ENCODE measurements at places on chromosomes 16 and 17.
A peak's percentile ranks its signal among the peaks of the same experiment; 100 is the strongest.

GRCh38 chr17:77285594-77286390 lies 145.0 kb downstream of the SEC14L1 start:
- DNase-seq, result no peak

GRCh38 chr17:2954898-2955445 lies 108.4 kb downstream of the OR1D5 start:
- DNase-seq, result no peak

- no peak for DNase-seq
Measured at GRCh38 chr16:66006485-66006884, 360.0 kb upstream of the CDH5 start.

GRCh38 chr17:70961341-70961740 lies 792.0 kb downstream of the KCNJ2 start:
- no peak for DNase-seq

- DNase-seq, result peak; percentile 56
Measured at GRCh38 chr17:57338257-57338914, 82.1 kb downstream of the MSI2 start.

- DNase-seq, result no peak
Measured at GRCh38 chr17:20961586-20961985, 81.2 kb downstream of the USP22 start.

GRCh38 chr17:77593081-77593480 lies 365.4 kb upstream of the TNRC6C start:
- DNase-seq, result no peak

DNA sequence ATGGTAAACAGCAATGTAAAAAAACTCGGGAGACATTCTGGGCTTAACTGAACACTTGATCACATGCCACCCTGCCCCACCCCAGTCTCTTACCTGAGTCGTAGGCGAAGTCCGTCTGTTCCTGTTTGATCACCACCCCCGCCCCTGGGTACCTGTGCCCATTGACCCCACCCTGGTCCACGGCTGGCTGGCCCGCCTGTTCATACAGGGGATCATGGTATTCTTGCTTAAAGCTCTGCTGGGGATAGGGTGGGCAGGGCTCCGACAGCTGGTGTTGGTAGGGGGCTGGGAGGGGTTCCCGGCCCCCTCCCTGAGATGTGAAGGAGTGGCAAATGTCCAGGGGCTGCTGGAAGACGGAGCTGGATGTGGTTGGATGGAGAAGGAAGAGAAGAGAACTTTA lies 13.6 kb downstream of the ETV4 start:
- DNase-seq, result no peak

GRCh38 chr16:51880776-51881175 lies 666.2 kb downstream of the TOX3 start:
- no peak for DNase-seq

- DNase-seq, result no peak
Measured at GRCh38 chr16:54657058-54657708, 273.5 kb upstream of the IRX5 start.

DNA sequence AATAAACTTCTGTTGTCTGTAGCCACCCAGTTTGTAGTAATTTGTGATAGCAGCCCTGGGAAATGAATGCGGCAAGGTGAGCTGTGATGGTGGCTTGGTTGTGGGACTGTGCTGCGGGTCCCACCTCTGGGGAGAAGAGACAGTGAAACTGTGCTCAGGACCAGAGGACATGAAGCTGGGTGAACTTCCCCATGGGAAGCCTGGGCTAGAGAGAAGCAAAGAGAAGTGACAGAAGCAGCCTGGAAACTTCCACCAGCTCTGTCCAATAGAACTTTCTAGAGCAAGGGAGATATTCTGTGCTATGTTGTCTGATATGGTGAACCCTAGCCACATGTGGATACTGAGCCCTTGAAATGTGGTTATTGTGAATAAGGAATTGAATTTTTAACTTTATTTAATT lies 51.5 kb upstream of the EMP2 start:
- no peak for DNase-seq

- no peak for DNase-seq
Measured at GRCh38 chr17:32523827-32524552, 37.2 kb downstream of the CDK5R1 start.

DNA sequence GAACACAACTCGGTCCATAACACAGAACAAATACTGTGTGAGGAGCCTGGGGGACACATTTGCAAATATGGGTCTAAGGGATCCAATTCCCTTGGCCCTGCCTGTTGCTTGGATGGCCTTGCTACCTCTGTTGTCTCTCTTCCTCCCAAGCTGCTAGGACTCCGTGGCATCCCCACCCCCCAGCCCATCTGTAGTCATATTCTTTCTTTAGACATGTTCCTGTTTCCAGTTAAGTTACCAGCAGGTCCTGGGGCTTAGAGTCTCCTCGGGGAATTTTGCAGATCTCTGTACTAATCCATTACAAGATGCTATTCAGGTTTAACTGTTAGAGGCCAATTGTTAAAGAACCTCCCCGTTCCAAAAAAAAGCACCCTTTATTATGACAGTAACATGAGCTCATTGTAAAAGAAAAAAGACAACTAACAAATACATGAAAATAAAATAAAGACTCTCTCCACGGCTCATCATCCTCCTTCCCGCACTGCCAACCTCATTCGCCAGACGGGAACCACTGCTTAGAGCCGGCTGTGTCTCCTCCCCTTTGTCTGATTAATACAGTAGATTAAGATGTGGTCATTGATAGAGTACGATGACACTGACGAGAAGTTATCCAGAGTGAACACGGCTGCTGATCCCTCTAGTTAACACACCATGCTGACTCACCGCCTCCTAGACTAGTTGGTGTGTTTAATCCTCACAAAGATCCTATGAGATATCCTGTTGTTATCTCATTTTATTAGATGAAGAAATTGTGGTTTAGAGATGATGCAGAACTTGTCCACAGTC lies 22.2 kb downstream of the HS3ST4 start:
- DNase-seq, result no peak

DNA sequence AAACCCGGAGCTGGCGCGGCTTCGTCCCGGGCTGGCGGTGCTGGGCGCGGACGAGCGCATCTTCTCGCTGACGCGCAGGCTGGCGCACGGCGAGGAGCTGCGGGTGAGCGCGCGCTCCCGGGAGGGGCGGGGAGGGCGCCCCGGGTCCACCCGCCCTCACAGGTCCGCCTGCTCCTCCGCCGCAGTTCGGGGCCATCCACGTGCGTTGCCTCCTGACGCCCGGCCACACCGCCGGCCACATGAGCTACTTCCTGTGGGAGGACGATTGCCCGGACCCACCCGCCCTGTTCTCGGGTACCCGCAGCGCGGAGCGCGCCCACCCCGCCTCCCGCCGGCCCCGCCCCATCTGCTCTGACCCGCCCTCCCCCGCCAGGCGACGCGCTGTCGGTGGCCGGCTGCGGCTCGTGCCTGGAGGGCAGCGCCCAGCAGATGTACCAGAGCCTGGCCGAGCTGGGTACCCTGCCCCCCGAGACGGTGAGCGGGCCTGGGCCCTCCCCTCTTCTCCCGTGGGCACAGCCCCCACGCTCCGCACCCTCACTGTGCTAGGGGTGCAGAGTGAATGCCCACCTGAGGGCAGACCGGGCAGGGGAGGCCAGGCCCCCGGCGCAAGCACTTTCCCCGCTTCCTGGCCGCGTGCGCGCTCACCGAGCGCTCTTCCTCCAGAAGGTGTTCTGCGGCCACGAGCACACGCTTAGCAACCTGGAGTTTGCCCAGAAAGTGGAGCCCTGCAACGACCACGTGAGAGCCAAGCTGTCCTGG lies 1.4 kb downstream of the HAGHL start:
- DNase-seq, result peak; percentile 84

DNA sequence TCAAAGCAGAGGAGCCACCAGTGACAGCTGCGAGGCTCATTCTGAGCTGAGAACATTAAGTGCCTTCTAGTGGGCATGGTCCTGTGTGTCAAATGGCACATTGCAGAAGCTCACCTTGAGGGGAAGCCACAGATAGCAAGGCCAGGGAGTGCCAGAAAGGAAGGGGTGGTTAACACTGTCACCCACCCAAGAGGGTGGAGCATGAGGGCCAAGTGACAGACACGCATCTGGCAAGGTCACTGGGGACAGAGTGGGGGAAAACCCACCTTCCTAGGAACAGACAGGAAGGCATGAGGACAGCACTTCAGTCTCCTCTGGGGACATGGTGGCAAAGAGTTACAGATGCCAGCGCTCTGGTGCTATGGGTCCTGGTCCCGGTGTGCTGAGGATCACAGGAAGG lies 22.1 kb downstream of the NUBP1 start:
- DNase-seq, result no peak

DNA sequence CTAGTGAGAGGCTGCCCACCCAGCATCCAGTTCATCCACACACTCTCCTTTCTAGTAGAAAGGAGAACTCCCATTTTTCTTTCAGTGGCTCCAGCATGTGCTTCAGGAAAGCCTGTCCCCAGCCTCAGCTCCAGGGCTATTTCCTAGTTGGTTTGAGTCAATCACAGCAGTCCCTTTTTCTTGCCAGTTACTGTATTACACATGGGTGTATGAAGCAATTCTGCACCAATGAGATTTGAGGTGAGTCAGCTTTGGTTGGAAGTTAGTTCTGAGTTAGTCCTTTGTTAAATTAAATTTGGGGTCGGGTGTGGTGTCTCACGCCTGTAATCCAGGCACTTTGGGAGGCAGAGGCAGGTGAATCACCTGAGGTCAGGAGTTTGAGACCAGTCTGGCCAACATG lies 24.8 kb downstream of the RAD51D start:
- no peak for DNase-seq

DNA sequence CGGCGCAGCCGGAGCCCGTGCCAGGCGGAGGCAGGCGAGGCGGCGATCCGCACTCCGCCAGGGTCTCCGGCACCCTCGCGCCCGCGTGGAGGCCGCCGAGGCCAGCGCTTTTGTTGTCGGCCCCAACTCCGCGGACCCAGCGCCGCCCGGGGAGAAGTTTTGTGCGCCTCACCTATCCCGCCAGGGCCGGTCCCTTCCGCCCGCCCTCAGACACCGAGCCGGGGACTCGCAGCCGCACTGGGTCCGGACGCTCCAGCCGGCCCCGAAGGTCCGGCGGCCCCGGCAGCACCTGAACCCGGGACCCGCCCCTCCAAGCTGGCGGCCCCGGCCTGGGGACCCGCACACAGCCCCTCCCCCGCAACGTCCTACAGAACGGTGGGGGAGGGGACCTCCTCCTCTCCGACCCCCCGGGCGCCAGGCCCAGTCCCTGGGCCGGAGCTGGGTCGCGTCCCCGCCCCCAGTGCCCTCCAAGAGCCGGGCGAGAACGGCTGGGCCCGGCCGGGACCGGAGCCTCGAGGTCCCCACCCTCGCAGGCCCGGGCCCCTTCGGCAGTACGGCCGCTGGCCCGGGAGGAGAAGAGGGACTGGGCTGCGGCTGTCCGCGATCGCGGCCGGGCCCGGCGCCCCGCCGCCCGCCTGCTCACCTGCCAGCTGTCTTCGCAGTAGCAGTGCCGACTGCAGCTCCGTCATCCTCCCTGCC lies 698 bp downstream of the UBE2G1 start:
- peak; percentile 61 for DNase-seq

DNA sequence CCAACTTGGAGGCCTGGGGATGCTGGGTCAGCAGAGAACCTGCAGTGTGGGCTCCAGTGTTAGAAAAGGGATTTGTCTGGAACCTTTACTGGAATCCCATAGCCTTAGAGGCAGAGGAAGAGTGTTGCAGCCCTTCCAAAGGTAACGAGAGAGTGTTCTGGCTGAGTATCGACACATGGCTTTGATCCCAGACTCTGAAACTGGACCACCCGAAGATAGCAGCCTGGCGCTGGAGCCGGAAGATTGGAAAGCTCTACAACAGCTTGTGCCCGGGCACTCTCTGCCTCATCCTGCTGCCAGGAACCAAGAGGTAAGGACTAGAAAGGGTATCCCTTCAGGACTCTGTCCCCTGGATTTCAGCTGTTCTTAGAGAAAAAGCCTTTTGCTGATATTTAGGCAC lies 39.7 kb downstream of the REXO5 start:
- no peak for DNase-seq

DNA sequence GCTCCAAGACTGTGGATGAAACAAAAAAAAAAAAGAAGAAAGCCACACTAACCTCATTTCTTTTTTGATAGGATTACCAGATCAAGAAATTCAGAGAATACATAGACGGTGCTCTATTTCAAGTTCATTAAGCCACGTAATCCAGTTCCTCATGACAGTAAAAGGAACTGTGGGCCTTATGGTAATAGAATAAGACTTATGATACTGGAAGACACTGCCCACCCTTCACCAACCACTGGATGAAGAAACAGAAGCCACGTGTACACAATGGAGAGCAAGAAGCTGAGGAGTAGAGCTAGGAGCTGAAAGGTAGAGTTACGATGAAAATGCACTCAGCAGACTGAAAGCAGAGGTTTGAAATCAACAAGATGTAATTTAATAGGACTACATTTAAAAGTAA lies 11.2 kb downstream of the NCBP3 start:
- no peak for DNase-seq

GRCh38 chr17:46884552-46884951 lies 33.2 kb downstream of the WNT9B start:
- no peak for DNase-seq

GRCh38 chr16:19776565-19776964 lies 58.5 kb downstream of the IQCK start:
- DNase-seq, result no peak

DNA sequence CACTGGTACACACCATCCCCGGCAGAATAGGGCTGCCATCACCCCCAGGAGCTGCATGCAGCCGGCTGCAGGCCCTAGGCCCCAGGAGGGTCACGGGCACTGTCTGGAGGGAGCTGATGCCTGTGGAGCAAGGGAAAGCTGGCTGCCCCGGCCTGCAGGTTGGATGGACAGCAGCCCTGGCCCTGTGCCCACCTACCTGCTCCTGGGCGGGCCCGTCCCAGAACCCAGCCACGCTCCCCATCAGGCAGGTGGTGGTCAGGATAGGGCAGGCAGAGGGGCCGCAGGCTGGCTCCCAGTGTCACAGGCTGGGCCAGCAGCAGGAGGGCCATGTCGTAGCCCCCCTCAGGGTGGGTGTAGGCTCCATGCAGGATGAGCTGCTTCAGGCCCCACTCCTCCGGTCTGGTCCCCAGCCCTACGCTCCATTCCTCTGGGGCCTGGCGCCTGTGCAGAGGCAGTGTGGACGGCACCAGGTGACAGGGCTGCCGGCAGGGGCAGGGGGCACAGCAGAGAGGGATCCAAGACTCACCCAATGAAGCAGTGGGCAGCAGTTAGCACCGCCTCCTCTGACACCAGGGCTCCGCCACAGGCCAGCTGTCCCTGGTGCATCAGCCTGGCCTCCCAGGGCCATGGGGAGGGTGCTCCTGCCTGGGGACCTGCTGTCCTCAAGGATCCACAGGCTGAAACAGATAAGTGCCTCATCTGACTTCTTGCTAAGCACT lies 4.0 kb downstream of the PRSS53 start:
- no peak for DNase-seq

GRCh38 chr16:80511824-80512592 lies 28.8 kb upstream of the DYNLRB2 start:
- DNase-seq, result no peak

All from NCI-H1417 (cell line).